Effector CD4-positive, alpha-beta T cell (primary cell): ENCODE measurements at places on chromosomes 2 and 18.

DNA sequence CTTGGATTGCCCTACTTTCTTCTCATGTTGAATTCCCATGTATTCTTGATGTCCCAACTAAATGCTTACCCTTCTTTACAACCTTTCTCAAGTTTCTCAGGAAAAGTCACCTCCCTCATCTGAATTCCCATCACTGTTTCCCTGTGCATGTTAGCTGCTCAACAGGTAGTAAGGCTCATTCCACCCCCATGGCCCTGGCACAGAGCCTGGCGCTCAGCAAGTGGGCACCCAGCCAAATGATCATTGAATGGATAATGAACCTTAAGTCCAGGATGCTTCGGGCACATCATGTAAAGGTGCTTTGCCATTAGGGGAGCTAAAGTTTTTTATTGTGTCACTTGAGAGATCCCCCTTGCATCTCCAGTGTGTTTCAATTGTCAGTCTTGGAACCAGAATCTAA lies 124.0 kb downstream of the PKP4 start:
- DNase-seq: no peak

GRCh38 chr2:23283653-23284052 lies 101.3 kb upstream of the KLHL29 start:
- DNase-seq: no peak

- DNase-seq: no peak
These were observed 124.2 kb downstream of the BCL2L11 start for GRCh38 chr2:111244864-111245263.

GRCh38 chr2:39128919-39129391 lies 8.1 kb upstream of the SOS1 start:
- peak; percentile 27 for DNase-seq

- DNase-seq: no peak
These were observed 119.5 kb downstream of the NEB start for GRCh38 chr2:151614606-151615306.

DNA sequence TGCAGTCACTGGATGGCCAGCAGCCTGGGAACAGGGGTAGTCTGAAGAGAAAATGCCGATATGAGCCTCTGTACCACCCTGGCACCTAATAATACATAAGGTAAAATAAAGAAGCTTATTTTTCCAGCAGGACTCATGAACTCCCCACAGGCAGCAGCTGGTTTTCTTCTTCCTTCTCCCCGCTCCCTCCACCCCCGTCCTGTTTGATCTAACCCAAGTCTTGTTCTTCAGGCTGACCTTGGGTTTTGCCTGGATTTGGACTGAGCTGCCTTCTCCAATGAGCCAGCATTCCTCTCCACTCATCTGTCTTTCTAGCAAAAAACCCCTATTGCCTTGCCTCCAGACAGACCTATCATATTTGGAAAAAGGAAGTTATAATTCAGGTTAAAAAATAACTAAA lies 111.8 kb downstream of the CELF4 start:
- no peak for DNase-seq

GRCh38 chr2:58913082-58913726 lies 672.1 kb upstream of the FANCL start:
- no peak for DNase-seq

GRCh38 chr2:191230174-191230573 lies 15.0 kb upstream of the MYO1B start:
- DNase-seq: no peak

DNA sequence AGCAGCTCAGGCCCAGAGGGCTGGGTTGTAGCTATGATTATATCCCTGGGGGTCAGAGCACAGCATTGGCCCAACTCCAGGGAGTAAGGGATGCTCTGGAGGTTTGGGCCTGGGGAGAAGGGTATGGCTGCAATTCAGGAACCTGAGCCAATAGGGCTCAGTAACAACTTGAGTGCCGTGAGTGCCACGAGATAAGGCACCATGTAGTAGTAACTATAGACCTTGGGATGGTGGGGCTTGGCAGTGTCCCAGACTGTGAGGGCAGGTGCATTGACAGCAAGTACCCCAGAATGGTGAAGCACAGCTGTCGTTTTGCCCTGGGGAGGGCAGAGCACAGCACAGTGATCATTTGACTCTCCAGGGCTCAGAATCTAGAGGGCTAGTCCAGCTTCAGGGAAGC lies 45.1 kb upstream of the ZNF396 start:
- no peak for DNase-seq

DNA sequence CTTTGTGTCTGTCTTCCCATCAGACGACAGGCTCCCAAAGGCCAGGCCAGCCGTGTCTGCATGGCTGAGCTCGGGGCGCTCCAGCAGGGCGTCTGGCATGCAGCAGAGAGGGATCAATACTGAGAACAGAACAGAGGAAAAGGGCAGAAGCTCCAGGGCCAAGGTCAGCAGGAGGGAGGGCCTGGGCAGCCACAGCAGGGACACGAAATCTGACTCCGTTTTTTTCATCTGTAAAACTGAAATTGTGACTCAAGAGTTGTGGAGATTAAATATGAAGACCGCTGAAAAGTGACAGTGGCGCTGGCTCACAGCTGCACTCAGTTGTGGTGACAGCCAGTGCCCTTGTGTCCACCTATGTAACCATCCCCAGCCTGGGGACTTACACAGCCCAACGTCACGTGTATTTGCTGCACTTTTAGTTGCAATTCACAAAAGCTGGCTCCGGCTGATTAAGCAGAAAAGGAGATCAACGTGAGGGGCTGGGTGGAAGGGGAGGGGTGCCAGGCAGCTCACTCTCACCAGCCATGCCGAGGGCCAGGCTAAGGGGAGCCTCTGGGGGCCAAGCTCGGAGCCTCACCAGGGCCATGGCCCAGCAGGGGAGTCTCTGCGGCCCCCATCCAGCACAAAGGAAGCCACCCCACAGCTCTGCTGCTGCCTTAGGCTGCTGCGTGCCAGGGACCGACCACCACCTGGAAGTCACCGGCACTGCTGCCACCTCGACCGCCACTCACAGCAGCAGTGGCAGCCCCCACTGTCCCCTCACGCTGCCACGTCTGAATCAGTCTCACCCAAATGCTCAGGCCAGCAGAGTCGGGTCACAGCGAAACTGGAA lies 74.7 kb downstream of the EIPR1 start:
- DNase-seq: no peak

- DNase-seq: no peak
These were observed 61.3 kb downstream of the LONRF2 start for GRCh38 chr2:100260712-100261620.

DNA sequence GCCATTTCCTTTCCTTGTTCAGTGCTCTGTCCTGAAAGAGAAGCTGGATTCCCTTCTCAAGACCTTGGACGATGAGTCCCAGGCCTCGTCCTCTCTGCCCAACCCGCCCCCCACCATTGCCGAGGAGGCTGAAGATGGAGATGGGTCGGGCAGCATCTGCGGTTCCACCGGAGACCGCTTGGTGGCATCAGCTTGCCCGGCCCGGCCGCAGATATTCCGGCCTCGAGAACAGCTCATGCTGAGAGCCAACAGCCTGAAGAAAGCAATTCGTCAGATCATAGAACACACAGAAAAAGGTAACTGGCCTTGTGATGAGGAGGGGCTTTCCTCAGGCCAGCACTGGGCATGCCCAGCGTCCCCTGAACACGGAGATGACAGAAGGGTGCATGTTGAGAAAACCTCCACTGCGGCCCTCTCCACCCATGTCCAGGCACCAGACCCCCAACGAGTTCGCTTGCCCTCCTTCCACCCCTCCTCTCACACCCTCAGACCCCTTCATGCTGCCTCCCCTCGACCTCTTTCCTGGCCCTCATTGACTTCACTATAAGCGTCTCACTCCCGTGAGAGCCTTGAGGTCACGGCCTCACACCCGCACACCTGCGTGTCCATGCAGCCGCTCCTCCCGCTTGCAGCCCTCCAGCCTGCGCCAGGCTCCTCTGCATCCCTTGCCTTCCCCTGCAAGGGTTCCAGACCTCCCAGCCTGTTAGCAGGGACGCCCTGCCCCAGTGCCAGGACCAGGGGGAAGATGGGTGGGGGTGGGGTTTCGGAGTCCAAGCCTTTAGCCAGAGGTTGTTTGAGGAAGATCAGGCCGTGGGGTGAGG lies 95.0 kb downstream of the DGKD start:
- no peak for DNase-seq

GRCh38 chr2:170396799-170397459 lies 219.0 kb downstream of the MYO3B start:
- DNase-seq: no peak

DNA sequence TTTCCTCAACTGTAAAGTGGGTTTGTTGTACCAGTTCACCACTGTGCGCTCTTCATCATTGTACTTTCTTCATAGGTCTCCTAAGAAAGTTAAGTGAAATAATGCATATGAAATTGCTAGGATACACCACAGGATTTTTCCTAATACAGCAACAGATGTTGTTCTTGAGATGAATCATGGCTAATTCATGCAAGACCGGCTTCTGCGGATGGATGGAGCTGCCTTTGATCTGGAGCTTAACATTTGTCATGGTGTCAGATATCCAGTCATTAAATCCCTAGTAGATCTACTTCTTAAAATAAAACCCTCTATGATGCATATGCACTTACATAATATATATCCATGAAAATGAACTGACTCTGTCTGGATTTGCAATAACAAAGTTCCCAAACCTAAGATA lies 114.1 kb downstream of the COL6A3 start:
- DNase-seq: no peak

GRCh38 chr2:7604456-7604855 lies 687.2 kb downstream of the RNF144A start:
- no peak for DNase-seq

GRCh38 chr2:20514596-20515269 lies 67.9 kb downstream of the RHOB start:
- DNase-seq: no peak

DNA sequence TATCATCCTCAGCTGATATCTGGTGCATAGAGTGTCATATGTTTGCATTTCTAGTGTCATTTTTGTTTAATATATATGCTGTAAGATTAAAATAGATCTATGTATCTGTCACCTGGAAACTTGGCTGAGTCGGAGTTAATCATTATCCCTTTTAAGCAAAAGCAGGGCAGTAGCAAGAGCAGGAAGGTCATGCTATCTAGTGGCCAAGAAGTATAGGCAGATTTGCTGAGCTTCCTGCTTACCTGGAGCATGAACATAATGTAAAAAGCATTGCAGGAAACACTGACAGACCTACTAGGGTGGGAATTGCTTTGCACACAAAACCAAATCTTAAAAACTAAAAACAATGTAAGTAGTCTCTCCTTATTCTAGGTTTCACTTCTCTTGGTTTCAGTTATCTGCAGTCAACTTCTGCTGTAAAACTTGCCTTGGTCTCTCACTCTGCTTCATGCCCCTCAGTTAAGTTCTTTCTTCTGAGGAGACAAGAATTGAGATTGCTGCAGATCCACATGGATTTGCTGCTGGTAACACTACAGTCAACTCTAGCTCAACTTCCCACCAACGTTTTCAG lies 295.3 kb downstream of the CDH7 start:
- DNase-seq: no peak

- no peak for DNase-seq
These were observed 28.2 kb downstream of the ARHGAP15 start for GRCh38 chr2:143157418-143157817.

DNA sequence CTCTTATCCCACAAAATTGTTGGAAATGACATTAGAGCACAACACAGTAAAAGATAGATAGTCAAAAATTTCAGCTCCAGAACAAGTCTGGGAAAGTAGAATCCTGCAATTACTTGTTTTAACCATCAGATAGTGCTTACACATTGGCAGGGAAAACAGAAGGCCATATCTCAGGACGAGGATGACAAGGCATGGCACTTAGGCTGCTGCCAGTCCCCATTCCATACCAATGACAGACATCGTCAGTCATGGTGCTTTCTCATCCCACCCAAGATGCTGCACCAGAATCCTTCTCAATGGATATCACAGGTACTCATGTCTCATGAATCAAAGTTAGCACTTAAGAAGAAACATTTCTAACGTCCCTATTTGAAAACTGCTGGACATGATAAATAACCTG lies 187.3 kb downstream of the NCKAP5 start:
- no peak for DNase-seq

DNA sequence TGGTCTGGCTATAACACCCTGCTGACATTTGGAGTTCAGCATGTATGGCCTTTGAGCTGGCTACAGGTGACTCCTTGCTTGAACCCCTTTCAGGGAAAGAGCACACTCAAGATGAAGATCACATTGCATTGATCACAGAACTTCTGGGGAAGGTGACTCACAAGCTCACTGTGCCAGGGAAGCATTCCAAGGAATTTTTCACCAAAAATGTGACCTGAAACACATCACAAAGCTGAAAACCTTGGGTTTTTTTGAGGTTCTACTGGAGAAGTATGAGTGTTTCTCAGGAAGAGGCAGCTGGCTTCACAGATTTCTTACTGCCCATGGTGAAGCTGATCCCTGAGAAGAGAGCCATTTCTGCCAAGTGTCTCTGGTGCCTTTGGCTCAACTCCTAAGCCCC lies 879.0 kb downstream of the CBLN2 start:
- DNase-seq: no peak

GRCh38 chr2:39510140-39510539 lies 73.1 kb upstream of the MAP4K3 start:
- DNase-seq: no peak

DNA sequence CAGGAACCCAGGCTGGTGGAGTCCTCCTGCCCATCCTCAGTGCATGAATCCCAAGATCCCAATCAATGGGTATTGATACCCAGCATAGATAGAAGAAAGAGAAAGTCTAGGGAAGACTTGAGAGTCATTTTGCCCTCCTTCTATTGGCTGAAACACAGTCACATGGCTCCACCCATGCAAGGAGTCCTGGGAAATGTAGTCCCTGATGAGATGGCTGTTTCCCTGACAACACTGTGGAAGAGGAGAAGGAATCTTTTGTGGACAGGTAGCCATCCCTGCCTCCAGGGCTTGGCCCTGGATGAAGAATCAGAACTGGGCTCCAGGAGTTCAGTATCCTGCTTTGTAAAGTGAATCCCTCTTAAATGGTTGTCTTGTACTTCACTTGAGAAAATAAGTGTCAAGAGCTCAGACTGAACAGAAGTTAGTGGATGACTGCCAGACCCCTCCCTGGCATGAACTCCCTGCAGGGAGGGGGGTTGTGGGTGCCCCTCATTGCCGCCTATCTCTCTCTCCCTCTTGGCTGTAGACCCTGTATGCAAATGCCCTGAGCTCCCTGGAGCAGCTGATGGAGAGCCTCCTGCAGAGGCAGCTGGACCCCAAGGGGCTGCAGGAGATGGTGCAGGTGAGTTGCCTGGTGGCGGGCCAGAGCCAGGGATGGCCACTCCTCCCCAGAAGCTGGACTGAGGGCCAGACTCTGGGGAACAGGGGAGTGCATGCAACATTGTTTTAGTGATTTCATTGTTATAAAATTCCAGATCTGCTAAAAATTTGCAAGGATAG lies 36.1 kb downstream of the MROH2A start:
- no peak for DNase-seq

- no peak for DNase-seq
These were observed 646.9 kb upstream of the ZEB2 start for GRCh38 chr2:145166731-145167302.
